ENCODE measurements at places on chromosomes 6 and 20.

DNA sequence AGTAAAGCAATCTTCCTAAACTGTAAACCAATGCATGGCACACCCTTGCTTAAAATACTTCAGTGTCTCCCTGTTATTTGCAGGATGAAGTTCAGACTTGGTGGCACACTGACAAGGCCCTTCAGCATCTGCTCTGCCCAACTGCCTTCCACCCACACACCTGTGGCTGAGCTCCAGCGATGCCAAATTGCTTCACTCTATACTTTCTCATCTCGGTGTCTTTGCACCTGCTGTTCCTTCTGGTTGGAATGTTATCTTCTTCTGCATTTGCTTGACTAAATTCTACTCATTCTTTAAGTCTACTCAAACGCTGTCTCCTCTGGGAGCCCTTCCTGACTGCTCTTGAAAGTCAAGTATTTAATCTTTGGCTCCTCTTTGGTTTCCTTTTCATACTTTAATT is 100.1 kb upstream of the SUPT3H start:
- DNase-seq: no peak

GRCh38 chr6:128598571-128598970 is 78.2 kb upstream of the PTPRK start:
- DNase-seq: no peak

GRCh38 chr6:135043846-135044245 is 10.8 kb downstream of the HBS1L start:
- DNase-seq: no peak

DNA sequence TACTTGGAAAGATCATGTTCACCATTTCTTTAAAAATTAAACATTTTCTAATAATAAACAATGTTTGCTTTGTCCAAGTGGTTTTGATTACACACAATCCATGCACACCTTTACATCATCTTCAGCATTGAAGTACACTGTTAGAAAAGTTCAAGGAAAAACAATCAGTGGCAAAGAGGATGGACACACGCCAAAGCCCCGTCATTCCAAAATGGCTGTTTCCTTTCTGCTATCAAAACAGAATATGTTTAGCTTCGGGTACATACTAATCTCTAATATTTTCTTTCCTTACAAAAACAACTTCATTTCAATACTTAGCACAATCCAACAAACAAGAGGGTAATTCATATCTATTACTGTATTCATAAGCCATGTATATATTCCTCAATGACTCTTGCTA is 24.5 kb downstream of the REPS1 start:
- DNase-seq: no peak

- no peak for DNase-seq
Measured at GRCh38 chr20:3919352-3919751, 30.2 kb downstream of the PANK2 start.

- DNase-seq: no peak
Measured at GRCh38 chr6:152290693-152291092, 346.5 kb downstream of the SYNE1 start.

- DNase-seq: no peak
Measured at GRCh38 chr6:6751266-6751596, 162.7 kb downstream of the LY86 start.

DNA sequence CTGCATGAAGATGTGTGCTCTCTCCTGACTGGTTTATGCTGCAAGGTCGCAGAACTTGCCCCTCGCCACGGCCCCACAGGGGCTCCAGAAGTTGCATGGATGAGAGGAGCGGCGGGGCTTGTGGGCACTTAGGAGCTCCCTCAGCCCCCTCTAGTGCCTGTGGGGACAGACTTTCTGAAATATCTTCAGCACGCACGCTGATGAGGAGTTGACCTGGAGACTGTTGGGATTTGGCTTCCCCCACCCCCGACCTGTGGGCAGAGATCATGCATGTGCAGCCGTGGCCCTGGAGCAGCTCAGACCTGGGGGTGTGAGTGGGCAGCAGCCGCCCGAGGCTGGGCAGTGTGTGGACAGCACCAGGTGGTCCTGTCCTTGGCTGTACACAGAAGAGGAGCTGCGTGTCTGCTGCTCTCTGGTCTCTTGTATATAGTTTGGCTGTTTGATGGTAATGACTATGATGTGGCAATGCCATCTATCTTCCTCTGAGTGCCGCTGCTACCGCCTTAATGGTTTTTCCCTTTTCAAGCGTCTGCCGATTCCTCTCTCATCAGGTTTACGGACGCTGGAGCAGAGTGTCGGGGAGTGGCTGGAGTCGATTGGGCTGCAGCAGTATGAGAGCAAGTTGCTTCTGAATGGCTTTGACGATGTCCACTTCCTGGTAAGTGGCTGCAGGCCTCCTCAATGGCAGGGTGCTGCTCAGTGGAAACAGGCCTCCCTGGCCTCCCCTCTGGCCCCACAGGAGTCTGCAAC is 81.4 kb downstream of the TCP11 start:
- no peak for DNase-seq

DNA sequence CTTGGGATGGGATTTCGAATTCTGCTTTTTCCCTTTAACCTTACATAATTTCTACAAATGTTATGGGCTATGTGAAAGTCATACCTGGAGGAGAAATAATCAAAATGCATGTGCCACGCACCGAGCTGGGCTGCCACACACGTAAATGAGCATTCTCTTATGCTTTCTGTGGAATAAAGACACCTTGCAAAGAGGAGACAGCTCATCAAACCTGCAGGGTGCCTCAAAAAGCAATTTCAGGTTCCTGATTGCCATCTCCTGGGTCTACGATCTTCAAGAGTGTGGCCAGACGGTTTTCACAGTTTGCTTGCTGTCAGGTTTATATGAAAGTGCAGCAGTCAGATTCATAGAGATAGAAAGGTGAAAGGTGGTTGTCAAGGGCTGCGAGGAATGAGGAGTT is 36.6 kb downstream of the DUSP22 start:
- no peak for DNase-seq

- DNase-seq: no peak
Measured at GRCh38 chr6:4220558-4220957, 85.2 kb upstream of the ECI2 start.

DNA sequence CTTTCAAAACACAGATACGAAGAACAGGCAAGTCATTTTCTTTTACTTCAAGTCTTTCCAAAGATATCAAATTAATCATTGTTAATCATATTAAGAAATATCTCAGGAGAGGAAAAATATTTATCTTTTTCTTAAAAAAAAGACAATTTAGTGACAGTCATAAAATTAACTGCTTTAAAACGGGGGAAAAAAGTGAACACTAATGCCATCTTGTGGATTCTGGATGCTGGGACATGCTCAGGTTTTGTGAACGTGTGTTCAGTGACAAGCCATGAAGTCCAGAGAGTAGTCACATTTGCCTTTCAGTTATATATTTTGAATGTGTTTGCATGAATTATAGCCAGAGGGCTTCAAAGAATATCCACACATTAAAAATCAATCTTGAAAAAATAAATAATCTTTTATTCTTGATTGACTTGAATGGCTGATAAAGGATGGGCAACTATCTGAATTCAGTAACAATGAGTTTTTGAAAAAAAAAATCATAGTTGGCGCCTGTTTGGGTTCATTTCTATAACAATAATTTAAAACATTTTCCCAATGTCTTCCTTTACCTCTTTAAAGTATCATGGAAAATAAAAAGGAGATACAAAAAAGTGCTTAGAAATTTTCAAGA is 74.7 kb upstream of the NOX3 start:
- no peak for DNase-seq
